T-helper 17 cell (primary cell): ENCODE measurements at places on chromosomes 5 and 9.

DNA sequence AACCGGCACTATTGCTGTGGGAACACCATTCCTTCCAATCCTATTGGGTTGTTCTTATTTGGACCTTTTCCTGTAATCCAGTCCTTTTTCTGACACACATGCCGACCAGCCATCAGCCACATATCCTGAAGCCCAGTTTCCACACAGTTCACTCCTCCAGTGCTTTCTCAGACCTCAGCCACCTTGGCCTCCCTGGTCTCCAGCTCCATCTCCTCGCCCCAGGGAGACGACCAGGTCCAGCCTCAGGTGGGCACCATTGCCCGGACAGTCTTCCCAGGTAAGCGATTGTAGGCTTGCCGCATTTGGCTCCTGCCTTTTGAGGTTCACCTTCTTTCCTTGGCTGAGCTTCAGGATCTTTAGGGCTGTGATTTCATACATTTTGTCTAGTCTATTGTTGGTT is 15.2 kb upstream of the TERT start:
- DNase-seq: peak; percentile 4

- DNase-seq: no peak
These were observed 10.8 kb upstream of the CCDC152 start for GRCh38 chr5:42745856-42746255.

- DNase-seq: no peak
These were observed 211.7 kb downstream of the SNCAIP start for GRCh38 chr5:122523776-122524175.

GRCh38 chr5:11531811-11532555 is 372.3 kb downstream of the CTNND2 start:
- no peak for DNase-seq

DNA sequence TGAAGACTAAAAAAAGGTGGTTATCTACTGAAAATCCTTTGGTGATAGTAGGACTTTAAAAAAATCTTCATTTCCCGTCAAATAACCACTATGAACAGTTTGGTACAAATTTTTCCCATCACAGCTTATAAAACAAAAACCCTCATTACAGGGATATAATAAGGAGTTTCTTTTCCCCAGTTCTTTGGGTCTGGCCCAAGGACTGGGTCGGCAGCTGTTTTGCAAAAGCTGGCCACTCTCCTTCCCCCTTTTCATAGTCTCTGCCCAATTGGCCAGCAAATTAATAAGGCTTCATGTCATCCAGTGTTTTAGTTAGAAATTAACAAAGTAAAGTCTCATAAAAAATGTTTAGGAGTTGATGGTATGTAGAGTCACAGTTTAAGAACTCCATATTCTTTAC is 47.0 kb upstream of the PDE8B start:
- DNase-seq: no peak

DNA sequence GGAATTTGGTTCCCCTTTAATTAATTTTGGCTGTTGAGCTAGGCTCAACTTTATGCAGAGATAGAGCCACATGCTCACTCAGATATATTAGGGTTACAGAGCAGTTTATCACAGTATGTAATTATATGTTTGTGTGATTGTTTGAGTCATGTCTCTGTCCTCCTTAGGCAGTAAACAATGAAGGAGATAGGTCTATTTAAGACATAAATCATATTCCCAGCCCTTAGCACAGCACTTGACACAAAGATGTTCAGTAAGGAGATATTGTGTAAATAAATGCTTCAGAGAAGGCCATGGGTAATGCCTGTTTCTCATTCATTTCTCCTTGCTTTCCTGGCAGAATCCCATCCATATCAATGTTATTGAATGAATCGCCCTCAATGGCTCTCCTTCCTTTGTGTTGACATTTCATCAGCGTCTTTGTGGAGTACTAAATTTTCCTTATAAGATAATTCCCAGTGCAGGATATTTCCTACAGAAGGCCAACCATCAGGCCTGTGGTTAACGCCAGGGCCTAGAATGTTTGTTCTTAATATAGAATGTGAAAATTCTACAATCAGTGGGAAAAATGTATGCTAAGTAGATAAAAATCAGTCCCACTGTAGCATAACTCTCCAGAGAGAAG is 408.0 kb downstream of the EBF1 start:
- no peak for DNase-seq

DNA sequence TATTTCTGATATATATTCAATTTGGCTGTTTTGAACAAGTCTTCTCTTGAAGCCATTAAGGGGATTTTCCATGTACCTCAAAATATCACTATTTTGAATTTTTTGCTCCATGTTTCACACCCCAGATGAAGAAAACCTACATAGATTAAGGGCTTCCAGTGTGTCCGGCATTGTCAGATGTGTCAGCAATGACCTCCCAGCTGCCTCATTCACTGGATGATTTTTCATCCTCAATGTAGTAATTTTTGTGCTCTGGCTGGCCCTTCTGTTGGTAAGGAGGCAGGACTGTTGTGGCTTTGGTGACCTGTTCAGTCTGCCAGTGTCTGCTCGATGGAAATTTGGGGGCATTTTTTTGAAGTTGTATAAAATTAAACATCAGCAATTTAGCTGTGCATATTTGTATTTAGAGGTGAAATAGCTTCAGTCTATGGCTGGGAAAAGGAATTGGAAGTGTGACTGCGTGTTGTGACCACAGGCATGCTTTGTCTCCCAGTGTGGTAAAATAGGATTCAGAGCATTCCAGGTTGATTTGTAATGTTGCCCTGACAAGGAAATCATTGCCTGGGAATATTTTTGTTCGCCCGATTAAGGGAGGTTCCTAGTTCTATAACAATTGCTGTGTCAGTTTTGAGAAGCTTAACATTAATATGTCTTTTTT is 312.4 kb downstream of the ARHGEF28 start:
- no peak for DNase-seq

- DNase-seq: no peak
These were observed 97.2 kb upstream of the SPIN1 start for GRCh38 chr9:88291056-88291455.

DNA sequence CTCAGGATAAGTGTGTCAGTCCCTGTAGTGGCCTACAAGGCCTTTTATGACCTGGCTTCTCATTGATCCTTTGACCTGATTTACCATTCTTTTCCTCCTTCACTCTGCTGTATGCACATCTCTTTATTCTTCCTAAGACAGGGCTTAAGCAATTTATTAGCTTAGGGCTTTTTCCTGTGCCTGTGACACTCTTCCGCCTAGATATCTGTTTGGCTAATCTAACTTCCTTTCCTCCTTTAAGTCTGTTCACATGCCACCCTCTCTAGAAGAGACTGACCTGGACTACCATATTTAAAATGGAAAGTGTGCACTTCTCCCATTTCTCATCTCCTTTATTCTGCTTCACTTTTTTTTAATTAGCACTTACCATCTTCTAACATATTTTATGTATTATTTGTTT is 29.1 kb downstream of the FOCAD start:
- no peak for DNase-seq

DNA sequence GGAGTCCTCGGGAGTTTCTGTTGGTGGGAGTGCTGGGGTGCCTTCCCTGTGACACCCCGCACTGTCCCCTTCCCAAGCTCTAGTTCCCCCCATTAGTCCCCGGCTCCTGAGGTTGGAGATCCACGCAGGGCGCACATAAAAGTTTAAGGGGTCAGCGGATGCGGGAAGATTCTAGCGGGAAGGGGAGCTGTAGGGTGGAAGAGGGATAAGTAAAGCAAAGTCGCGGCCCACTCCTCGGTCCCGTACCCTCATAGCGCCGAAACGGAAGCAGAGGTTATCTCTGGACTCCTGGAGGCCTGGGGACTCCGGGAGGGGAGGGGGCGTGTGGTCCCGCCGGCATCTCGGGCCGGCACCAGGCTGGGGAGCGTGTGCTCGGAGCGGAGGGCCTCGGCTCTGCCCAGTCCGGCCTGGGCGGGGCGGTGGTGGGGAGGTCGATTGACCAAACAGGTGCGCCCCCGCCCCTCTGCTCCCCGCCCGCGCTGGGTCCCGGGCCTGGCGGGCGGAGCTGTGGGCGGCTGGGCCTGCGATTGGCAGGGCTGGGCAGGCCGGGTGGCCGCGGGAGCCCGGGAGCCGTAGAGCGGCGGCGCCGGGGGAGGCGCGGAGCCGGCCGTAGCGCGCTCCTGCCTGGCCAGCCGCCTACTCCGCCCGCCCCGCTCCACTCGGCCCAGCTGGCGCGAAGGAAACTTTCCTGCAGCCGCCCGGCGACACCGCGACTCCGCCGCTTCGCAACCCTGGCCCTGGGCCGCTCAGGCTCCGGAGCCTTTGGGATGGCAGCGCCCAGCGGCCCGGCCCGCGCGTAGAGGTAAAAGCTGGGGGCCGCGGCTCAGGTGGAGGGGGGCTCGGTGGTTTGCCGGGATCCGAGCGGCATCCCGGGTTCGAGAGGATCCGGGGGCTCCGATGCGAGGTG is 52.2 kb upstream of the DAB2IP start:
- no peak for DNase-seq

DNA sequence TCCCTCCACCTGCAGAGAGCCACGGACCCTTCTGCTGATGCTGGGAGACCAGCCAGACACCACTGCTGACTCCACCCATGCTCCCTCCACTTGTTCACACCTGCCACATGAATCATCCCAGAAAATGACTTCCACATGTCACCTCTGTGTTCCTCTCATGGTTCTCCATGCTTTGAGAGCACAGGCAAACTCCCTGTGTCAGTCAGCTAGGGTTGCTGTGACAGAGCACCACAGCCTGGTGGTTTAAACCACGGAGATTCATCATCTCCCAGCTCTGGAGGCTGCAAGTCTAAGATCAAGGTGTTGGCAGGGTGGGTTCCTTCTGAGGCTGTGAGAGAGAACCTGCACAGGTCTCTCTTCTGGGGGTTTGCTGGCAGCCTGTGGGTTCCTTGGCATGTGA is 381.4 kb downstream of the GADD45G start:
- no peak for DNase-seq

- DNase-seq: no peak
These were observed 70.3 kb downstream of the UGCG start for GRCh38 chr9:111966861-111967291.

GRCh38 chr9:118331622-118332045 is 627.4 kb downstream of the TLR4 start:
- DNase-seq: no peak

GRCh38 chr5:32712481-32713360 is 1.6 kb downstream of the NPR3 start:
- DNase-seq: no peak

DNA sequence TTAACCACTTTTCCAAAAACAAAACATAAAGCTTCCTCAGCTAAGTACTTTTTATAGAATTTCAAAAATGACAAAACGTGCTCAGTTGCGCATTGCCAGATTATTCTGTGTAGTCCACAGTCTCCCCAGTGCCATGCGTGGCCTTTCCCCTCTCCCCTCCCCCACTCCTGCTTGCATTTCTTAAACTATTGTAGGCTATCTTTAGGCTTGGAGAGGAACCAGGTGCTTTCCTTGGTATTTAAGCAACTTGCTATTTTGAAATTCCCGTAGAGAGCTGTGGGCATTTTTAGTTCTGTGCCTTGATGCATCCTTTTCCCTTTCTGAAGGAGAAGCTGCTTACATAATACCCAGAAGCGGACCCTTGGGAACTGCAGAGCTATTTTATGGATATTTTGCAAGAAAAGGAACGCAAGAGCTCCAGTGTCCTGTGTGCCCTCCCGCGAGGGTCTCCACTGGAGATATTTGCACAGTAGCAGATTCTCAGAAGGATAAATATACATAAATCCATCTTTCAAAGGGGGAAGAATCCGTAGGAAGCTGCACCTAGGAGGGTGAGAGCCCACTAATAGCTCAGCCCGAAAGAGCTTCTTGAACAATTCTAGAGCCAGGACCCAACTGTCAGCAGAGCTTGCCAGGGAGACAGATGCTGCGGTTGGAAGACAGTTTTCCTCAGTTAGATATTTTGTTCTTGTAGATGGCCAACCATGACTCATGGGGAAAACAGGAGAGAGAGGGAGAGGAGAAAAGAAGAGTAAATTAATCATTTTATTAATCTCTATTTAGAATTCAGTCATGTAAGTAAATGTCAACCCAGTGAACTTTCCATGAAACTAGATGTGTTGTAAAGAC is 1298.3 kb upstream of the WWC1 start:
- DNase-seq: no peak

DNA sequence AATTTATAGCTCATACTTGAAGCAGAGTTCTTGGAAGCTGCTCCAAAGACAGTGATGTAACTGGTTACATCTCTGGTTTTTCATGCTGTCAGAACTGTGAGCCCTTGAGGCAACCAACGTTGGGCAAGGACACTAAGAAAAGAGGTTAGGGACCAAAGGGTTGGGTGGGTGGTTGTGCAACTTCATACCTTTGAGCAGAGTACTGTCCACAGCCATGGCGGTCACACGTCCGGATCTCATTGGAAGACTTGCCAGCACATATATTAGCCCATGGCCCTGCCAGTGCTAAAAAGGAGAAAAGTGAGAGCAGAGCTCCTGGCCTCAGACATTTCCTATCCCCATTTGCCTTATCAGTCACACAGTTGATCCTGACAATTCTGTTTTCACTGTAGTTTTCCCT is 2.1 kb downstream of the LECT2 start:
- no peak for DNase-seq

DNA sequence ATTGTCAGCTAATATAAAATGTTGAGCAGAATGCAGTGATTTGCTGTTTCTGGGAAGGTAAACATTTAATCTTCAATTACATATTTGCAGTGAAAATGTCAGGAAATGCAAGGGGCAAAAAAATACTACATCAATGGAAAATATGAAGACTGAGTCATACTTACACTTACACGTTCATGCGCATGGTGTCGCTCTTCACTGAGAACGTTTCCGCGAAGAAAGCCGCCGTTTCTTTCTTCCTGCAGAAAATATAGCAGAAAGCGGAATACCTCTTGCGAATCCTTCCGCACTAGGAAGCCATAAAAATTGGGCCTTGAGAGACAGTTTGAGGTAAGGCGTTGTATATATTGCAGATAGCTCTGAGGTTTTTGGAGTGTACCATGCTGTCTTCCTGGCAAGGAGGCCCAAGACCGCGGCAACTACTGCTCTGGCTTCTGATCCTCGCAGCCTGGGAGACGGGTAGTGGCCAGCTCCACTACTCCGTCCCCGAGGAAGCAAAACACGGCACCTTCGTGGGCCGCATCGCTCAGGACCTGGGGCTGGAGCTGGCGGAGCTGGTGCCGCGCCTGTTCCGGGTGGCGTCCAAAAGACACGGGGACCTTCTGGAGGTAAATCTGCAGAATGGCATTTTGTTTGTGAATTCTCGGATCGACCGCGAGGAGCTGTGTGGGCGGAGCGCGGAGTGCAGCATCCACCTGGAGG is at the start of gene PCDHA13:
Gene PCDHA13, plus strand, starts transcription at position 236 of the 702 bp plus-strand sequence. Its CDS starts 145 bp downstream, at position 381.
- DNase-seq: no peak

GRCh38 chr5:34844106-34844505 is 5.1 kb downstream of the TTC23L start:
- no peak for DNase-seq

GRCh38 chr5:103724271-103724670 is 161.7 kb upstream of the NUDT12 start:
- no peak for DNase-seq
